ENCODE measurements at places on chromosomes 16 and 17. TPM values are rescaled to one million over a fixed set of nuclear protein-coding genes. Genes with fewer than 3 reads are reported as not detected.

Gene KRT25
- not detected for polyA plus RNA-seq

Gene UBE2I
- 101 TPM for polyA plus RNA-seq

Gene CDH3
- polyA plus RNA-seq: 0.14 TPM

Gene NATD1
- 3.0 TPM for polyA plus RNA-seq

Gene EME1
- polyA plus RNA-seq: 0.43 TPM

Gene CD7
- 193 TPM for polyA plus RNA-seq

Gene COPZ2
- polyA plus RNA-seq: 3.3 TPM

Gene ADAP2
- not detected for polyA plus RNA-seq

Gene ALOX12
- 0.47 TPM for polyA plus RNA-seq

Gene GSDMA
- 0.14 TPM for polyA plus RNA-seq

Gene TMEM100
- polyA plus RNA-seq: not detected

Gene ARL5C
- not detected for polyA plus RNA-seq

Gene TBC1D3K
- not detected for polyA plus RNA-seq

Gene NAGLU
- 17.0 TPM for polyA plus RNA-seq

Gene PCYT2
- 35.7 TPM for polyA plus RNA-seq

Gene SLC16A5
- 0.82 TPM for polyA plus RNA-seq

Gene PRR29
- polyA plus RNA-seq: 4.1 TPM

Gene WNT3
- polyA plus RNA-seq: not detected

Gene SOX8
- polyA plus RNA-seq: 0.39 TPM

Gene ELAC2
- polyA plus RNA-seq: 54.2 TPM

Gene SCN4A
- polyA plus RNA-seq: not detected

Gene ABCA5
- polyA plus RNA-seq: 9.2 TPM

Gene B4GALNT2
- not detected for polyA plus RNA-seq

Measured in CD8-positive, alpha-beta memory T cell (primary cell).